ENCODE measurements at places on chromosomes 7 and 10. TPM values are rescaled to one million over a fixed set of nuclear protein-coding genes. Genes with fewer than 3 reads are reported as not detected.

PSD gene
- 9.3 TPM for total RNA-seq

UNCX gene
- total RNA-seq = not detected

GPR158 gene
- total RNA-seq = not detected

GRCh38 chr10:97140049-97140846 is 45.5 kb downstream of the SLIT1 start:
- peak; percentile 6 for DNase-seq

DNA sequence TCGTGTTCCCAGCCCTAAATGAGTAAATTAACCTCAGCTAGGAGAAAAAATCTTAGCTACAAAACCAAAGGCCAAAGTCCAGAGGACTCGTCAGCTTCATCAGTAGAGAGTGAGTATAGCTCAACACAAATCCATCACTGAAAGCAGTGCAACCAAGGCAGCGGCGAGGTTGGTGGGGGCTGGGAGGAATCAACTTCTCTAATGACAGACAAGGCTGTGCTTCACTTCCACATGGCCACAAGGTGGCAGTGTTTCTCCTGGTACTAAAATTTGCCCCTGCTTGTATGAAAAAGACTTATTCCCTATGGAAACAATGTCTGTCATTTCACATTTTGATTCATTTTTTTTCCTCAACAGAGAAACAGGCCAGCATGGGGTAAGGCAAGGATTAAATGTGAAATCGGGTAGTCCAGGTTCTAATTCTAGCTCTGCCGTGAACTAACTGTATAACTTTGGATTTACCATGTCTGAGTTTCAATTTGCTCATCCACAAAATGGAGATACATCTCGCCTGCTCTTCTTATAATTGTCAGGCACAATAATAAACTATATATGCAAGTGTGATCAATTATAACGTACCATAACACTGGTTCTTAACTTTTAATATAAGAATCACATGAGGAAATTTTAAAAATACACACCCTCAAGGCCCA is 39.3 kb downstream of the FAS start:
- DNase-seq = peak; percentile 84

DNA sequence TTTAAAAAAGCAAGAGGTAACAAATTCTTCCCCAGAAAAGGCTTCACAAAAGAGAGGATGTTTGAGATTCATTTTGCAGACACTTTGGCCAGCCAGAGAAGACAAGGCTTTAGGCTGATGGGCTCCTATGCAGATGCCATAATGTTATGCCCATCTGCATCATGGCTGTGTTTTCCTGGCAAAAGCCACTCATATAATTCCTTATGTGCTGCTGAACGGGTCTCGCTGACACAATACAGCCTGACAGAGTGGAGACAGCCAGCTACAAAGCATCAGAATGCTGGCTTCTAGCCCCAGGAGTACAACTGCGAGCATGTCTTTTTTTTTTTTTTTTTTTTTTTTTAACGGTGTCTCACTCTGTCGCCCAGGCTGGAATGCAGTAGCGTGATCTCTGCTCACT is 1157.4 kb upstream of the AUTS2 start:
- no peak for DNase-seq

DNA sequence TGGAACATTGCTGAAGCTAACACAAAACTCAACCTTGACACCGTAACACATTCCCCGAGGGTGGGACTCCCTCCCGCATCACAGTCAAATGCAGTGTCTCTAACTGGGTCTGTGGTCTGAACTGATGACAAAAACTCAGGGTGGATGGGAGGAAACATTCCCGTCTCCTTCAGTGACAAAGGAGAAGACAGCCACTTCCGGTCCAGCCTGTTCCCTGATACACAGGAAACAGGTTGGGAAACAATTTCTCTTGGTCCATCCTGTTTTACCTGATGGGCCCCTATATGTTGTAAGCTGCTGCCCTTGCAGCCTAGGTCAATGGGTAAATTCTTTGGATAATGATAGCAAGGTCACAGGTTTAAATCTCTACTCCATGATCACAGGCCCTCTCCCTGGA is 20.4 kb downstream of the SLC13A4 start:
- DNase-seq = no peak

DNA sequence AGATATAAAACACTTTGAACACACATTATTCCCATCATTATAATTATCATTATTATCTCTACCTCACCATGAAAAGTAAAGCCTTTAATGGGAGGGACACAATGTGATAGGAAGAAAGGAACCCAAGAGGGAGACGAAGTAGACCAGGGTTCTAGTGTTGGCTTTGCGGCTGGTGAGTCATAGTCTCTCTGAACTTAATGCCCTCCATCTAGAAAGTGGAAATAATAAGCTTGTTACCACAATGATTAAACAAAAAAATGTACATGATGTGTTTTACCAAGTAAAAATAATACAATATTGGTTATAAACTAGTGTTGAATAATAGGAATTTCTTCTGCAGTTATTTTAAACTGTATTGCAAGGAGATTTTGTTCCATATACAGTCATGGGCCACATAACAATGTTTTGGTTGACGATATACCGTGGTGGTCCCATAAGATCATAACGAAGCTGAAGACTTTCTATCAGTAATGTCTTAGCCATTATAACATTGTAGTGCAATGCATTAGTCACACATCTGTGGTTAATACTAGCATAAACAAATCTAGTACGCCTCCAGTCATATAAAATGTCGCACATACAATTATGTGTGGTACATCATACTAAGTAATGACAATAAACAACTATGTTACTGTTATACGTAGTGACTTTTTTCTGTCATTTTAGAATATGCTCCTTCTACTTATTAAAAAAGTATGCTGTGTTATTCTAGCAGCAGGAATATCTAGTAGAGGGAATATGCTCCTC is 450.6 kb upstream of the SORCS1 start:
- no peak for DNase-seq

Measured in activated CD8-positive, alpha-beta T cell treated with anti-CD3 and anti-CD28 coated beads for 36 hours (primary cell).